ENCODE measurements at places on chromosomes 5 and 9.

- DNase-seq = peak; percentile 19
These were observed 336.9 kb downstream of the ARHGEF28 start for GRCh38 chr5:73962801-73963425.

DNA sequence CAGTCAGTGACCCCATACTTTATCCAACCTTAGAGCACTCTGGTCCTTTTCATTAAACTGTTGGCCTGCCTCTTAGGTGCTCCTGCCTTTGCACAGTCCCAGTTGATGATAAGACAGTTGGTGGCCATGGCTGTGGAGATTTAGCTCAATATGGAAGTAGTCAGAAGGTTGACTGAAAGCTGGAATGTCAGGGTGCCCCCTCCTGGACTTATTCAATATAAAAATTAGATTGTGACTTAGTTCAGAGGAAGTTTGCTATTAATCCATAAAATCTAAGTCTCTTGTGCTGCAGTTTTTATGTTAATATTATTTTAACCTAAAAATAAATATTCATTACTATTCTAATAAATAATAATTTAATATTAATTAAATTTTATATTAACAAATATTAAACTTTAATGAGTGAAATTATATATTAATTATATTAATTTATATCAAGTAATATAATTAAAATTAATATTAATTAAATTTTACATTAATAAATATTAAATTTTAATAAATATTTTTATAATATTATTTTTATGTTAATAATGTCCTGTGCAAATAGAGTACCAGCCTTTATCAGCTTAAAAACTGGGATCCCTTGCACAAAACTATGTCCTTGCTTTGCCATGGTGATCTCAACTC lies 77.7 kb upstream of the ADAMTSL1 start:
- DNase-seq = no peak

DNA sequence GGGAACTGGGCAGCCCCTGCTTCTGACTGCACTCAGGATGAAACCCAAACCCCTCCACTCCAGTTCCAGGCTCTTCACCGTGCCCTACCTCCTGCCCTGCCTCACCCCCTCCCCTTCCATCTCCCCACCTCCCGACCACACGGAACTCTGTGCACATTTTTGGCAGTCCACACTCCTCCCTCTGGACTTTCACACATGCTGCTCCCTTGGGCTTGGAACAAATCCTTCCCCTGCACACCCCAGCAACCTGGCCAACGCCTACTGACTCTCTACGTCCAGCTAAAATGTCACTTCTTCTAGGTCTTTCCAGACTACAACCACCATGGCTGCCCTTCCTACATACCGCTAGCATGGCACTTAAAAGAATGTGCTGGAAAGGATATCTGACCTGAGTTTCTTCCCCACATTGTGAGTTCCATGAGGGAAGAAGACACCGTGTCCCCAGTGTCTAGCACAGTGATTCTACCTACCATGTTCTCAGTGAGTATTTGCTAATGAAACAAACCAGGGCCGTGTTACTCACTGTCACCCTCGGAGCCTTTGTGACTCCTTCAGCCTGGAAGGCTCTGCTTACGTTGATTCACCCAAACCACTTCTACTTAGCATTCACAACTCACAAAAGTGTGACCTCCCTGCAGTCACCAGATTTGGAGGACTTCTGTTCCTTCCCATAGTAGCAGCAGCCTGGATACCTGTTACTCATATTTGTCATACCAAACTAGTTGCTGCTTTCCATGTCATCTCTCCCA lies 18.7 kb downstream of the RETREG1 start:
- no peak for DNase-seq

DNA sequence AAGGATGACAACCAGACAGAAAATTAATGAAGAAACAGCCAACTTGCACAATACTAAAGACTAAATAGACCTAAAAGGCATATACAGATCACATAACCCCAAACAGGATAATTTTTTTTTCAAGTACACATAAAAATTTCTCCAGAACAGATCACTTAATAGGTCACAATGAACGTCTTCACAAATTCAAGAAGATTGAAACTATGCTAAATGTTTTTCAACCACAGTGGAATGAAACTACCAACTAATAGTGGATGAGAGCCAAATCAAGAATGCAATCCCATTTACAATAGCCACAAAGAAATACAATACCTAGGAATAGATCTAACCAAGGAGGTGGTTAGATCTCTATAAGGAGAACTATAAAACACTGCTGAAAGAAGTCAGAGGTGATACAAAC lies 145.8 kb downstream of the TMEM232 start:
- no peak for DNase-seq

DNA sequence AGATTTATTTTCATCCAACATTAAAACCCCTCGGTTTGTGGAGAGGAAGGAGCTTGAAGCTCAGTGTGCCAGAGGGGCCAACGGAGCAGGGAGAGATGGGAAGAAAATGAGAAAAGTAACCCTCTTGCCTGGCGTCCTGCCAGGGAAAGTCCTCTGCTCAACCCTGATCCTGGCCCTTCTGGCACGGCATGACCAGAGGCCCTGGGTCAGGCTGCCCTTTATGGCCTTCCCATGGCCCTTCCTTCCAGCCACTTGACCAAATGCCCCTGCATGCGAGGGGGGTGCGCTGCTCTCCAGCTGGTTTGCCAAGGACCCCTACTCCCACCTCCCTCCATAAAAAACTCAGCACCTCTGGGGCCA lies 43.8 kb downstream of the SPRY4 start:
- DNase-seq = peak; percentile 13

GRCh38 chr9:130934702-130935647 lies 4.1 kb downstream of the FIBCD1 start:
- no peak for DNase-seq

GRCh38 chr5:6372251-6373080 lies 5.9 kb downstream of the MED10 start:
- DNase-seq = no peak

DNA sequence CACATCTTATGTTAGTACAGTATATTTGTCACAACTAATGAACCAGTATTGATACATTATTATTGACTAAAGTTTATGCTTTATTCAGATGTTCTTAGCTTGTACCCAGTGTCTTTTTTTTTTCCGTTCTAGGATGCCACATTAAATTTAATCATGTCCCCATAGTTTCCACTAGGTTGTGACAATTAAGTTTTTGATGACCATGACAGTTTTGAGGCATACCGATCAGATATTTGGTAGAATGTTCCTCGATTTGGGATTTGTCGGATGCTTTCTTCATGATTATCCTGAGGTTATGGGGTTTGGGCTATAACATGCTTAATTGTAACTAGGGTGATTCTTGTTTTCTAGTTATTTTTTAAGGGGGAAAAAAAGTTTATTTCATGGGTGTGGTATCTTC lies 22.6 kb downstream of the PRRC2B start:
- no peak for DNase-seq

GRCh38 chr5:80736730-80737129 lies 81.9 kb upstream of the DHFR start:
- no peak for DNase-seq

GRCh38 chr9:127974001-127974768 lies 6.6 kb downstream of the EEIG1 start:
- DNase-seq = peak; percentile 41

GRCh38 chr5:112657804-112658203 lies 79.9 kb upstream of the APC start:
- DNase-seq = no peak

DNA sequence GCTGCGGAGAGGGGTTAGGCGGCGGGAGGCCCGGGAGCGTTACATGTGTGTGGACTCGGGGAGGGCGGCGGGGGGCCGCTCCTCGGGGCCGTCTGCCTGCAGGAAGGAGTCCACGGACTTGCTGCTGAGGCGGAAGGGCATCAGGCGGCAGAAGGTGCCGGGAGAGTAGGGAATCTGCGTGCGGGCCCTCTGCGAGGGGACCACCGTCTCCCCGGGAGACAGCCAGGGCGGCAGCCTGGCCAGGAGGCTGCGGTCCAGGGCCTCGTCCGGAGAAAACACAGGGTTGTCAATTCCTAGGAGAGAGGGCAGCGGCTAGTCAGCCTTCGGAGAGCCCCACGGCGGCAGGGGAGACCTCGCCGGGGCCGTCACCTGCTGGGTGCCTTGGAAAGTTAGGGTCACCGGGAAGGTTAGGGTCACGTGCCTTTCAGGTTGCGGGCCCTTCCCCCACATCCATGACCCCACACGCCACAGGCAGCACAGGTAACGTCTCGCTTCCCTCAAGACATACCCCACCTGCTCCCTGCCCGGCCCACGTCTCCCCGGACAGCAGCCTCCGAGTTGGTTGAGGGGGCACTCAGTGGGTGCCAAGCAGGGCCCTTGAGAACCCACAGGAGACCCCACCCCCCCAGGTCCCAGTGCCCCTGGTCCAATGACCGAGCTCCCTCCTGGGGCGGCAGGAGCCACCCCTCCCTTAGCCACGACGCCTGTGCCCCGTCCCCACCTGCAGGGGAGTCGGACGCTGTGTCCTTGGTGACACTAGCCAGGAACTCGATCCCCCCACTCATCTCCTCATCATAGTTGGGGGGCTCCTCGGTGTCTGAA lies 32.1 kb downstream of the EXOC3 start:
- no peak for DNase-seq

- DNase-seq = peak; percentile 57
These were observed 9.9 kb downstream of the LEAP2 start for GRCh38 chr5:132883261-132883834.

DNA sequence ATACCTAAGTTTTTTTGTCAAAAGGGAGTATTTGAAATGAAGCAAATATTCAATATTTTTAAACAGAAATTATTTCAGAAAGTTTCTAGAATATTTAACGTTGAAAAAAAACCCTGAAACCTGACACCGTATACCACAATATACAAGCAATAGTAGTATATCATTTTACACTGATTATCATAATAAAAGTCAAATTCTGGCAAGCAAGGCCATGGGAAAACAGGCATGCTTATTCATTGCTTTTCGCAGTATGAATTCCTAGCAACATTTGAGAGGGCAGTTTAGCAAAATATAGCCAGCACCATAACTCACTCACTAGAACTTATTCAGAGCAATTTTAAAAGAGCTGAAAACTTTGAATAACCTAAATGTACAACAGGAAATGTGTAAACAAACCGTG lies 46.1 kb downstream of the ERAP1 start:
- DNase-seq = no peak

- peak; percentile 59 for DNase-seq
These were observed 33.6 kb downstream of the WWC1 start for GRCh38 chr5:168324859-168325630.

DNA sequence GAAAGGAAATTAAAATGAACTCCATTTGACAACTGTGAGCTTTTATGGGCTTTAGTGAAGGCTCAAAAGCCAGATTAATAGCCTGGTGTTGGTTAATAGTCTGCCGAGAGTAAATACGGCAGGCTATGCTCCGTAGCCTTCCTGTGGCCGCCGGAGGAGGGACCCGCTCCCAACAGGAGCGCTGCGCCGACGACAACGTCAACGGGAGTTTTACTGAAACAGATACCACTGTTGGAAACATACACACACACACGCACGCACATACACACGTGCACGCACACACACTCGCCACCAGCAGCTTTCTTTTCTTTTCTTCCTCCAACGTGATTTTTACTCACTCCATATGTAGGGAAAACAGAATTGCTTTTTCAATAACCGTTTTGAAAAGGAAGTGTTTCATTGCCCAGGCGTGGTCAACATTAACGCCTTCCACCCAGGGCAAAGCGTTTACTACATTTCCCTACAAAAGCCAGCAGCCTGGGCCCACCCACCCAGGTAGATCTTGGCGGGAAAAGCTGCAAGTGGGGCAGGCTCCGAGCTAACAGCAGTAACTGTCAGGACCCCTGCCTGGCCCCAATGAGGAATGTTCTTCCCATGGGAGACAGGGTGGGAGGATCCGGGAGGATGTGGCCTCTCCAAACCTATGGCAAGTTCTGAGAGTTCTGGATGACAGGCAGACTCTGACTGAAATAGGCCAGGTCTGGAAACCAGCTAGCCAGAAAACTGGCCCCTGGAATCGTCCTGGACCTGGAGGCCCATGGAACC lies 72.3 kb downstream of the PAX5 start:
- DNase-seq = peak; percentile 15

DNA sequence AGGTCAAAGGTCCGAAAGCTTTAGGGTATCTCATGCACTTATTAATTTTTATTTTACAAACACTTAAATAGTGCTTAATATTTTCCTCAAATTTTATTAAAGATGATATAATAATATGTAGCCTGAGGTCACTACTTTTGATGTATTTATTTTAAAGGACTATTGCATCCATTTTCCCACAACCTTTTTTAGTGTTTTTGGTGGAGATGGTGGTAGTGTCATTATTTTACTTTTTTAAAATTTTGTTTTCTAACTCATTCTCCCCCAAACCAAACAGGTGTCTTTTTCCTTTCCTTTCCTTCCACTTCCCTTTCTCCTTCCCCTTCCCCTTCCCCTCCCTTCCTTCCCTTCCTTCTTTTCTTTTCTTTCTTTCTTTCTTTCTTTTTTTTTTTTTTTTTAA lies 328.6 kb downstream of the CYLC2 start:
- no peak for DNase-seq
